ENCODE measurements at places on chromosomes 6 and 20. TPM values are rescaled to one million over a fixed set of nuclear protein-coding genes. Genes with fewer than 3 reads are reported as not detected.

GRCh38 chr6:56424542-56425083 lies 177.2 kb upstream of the COL21A1 start:
- DNase-seq, result no peak

DNA sequence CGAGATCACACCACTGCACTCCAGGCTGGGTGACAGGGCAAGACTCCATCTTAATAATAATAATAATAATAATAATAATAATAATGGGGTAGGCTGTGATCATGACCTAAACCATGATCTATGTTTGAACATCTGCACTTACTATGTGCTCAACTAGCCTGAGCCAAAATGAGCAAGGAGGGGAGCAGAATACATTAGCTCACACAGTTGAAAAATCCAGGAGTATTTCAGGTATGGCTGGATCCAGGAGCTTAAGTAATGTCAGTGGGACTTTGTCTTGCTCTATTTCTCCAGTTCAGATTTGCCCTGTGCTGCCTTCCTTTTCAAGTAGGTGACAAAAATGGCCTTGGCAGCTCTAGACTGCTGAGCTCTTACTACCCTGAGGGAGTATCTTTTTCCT lies 32.7 kb upstream of the SLC9A8 start:
- DNase-seq, result no peak

Gene L3MBTL3
- total RNA-seq, result 5.3 TPM

- no peak for DNase-seq
These were observed 98.8 kb downstream of the RTN4IP1 start for GRCh38 chr6:106530502-106530901.

DNA sequence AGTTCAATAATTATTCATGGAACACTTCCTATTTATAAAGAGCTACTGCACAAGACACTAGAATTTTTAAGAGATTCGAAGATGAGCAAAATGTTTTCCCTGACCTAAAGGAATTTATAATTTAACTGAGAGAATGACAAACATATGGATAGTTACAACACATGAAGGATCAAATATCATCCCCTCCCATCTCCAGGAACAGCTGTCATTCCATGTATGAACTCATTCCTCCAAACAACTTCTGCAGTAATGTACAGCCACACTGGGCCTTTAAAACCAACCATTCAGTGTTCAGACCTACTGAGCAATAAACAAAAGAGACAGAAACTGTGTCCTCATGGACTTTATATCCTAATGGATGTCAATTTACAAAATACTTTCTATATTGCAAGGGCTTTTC lies 87.8 kb downstream of the KIF16B start:
- DNase-seq, result no peak

GRCh38 chr6:82017288-82017687 lies 230.3 kb downstream of the IBTK start:
- DNase-seq, result no peak

Gene PNPLA1
- total RNA-seq, result not detected
